HFFc6 (cell line): ENCODE measurements at places on chromosomes 1 and 21. TPM values are rescaled to one million over a fixed set of nuclear protein-coding genes. Genes with fewer than 3 reads are reported as not detected.
A peak's percentile ranks its signal among the peaks of the same experiment; 100 is the strongest.

- no peak for DNase-seq
These were observed 6.2 kb downstream of the ZMYM1 start for GRCh38 chr1:35085421-35085820.

DNA sequence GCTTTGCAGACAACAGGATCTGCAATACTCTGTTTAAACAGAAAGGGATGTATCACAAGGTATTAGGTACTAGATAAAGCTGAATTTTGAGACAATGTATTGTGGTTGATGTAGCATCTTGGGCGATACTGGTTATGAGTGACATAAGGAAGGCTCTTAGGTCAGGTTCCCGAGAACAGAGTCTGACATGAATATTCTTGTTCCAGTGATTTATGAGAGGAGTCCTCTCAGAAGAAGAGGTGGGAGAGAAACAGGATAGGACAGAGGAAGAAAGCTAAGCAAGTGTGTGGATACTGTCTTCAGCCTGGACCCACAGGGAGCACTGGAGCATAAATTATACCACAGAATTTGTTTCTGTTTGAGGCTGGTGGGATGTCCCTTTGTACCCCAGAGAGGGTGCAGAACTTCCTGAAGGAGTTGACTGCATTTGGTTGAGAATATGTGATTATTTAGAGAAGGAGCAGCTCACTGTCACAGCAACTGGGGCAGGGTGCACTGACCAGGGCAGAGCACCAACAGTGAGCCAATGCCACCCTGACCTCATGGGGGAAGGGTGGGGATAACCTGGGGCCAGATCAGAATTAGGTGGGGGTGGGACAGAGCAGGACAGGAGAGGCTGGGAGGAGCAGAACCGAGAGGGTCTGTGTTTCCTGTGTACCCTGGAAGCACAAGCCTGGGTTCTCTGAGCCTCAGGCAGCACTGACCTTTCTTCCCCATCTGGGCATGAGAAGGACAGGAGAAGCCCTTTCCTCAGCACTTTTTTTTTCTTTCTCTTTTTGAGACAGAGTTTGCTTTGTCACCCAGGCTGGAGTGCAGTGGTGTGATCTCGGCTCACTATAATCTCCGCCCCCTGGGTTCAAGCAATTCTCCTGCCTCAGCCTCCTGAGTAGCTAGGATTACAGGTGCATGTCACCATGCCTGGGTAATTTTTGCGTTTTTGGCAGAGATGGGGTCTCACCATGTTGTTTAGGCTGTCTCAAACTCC lies 36.3 kb upstream of the SLC6A9 start:
- DNase-seq, result no peak

GRCh38 chr1:243890576-243890975 lies 40.5 kb upstream of the AKT3 start:
- DNase-seq, result peak; percentile 69

- DNase-seq, result no peak
These were observed 10.4 kb downstream of the MUL1 start for GRCh38 chr1:20497506-20497905.

- no peak for DNase-seq
These were observed 21.5 kb downstream of the PDPN start for GRCh38 chr1:13605159-13605558.

GRCh38 chr1:88061492-88062177 lies 622.4 kb upstream of the PKN2 start:
- DNase-seq, result peak; percentile 70

GRCh38 chr1:116334015-116334547 lies 39.0 kb upstream of the ATP1A1 start:
- peak; percentile 10 for DNase-seq

GRCh38 chr1:205355075-205355453 lies 1.7 kb downstream of the KLHDC8A start:
- no peak for DNase-seq

GRCh38 chr1:182809414-182809957 lies 19.9 kb downstream of the NPL start:
- DNase-seq, result peak; percentile 6

GRCh38 chr21:14095056-14095455 lies 115.7 kb downstream of the LIPI start:
- DNase-seq, result no peak

GRCh38 chr1:158333405-158334155 lies 2.2 kb upstream of the CD1B start:
- no peak for DNase-seq

DNA sequence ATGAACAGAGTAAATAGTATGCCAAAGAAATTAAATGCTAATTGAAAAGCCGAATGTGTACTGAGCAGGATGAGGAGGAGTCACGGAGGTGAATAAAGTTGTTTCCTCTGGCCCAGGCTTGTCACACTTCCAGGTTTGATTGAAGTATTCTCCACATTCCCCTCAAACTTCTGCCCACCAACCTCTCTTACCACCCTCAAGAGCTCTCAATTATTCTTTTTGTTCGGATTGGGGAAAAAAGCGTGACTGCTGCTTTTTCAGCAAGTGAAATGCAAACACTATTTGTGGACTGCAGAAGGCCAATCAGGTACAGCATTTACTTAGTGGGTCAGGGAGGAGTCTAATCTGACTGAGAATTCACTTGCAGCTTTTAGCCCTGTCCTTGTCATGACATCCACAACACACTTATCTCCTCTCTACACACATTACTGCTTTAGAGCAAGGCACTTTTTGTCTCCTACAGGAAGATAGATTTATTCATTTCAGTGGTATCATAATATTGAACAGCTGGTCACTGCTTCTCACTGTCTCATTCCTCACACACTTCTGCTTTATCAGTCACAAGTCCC lies 375.6 kb upstream of the PRMT6 start:
- no peak for DNase-seq

DNA sequence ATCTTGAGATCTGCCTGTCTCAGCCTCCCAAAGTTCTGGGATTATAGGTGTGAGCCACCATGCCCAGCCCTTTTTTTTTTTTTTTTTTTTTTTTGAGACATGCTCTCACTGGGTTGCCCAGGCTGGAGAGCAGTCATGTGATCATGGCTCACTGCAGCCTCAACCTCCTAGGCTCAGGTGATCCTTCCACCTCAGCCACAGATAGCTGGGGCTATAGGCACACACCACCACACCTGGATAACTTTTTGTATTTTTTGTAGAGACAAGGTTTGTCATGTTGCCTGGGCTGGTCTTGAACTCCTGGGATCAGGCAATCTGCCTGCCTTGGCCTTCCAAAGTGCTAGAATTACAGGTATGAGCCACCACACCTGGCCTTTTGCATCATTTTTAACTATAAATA lies 17.7 kb upstream of the PRRC2C start:
- no peak for DNase-seq

- no peak for DNase-seq
These were observed 48.2 kb downstream of the COQ8A start for GRCh38 chr1:226988334-226988666.

GRCh38 chr1:218344814-218345672 lies at the start of gene TGFB2:
Gene TGFB2 (plus strand): TSS chr1:218345336. CDS start chr1:218346702, 1,366 bp downstream.
- DNase-seq, result peak; percentile 53

DNA sequence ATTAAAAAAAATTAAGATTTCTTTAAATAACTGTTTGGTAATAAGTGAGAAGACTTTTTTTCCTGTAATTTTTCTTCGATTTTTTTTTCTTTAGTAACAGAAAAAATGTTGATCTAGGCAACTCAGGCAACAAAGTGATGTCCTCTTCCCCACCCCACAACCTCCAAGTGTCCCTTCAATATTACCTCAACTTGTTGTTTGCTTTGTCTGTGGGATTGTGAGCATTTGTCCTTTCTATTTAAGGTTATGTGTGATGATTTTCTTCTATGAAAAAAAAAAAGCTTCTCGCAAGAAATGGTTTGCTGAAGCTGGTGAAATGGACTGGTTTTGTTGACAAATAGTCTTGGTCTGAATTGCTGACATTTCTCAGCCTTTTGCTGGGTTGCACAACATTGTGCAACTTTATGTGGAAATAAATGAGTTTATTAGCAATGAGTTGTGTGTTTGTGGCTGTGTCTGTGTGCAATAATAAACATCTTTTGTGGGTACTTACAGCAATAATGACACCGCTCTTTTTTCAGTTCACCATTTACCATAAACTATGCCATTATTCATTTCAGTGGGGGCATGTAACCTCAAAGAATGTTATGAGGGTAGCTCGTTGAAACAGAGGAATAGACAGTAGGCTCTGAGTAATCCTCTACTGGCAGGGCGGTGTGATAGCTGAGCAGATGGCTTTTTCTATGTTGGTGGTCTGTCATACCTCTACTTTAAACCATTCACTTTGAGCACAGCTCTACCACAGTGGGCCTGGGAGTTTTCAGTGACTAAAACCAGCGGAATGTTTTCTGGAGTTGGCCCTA lies 218.4 kb downstream of the HLX start:
- peak; percentile 95 for DNase-seq

DNA sequence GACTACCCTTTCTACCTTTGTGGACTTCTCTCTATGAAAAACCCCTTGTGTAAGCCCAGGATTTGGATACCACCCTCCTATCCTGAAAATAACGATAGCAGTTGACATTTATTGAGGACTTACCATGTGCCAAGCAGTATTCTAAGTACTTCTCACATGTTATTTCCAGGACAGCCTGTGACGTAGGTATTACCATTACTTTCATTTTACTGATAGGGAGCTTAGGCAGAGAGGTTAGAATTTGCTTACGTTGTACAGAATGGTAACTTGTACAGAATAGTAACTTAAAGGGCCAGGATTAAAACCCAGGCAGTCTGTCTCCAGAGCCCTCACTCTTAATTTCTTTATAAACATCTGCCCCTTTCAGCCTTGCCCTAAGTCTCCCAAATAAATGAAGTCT lies 138.3 kb downstream of the NTMT2 start:
- DNase-seq, result no peak

DNA sequence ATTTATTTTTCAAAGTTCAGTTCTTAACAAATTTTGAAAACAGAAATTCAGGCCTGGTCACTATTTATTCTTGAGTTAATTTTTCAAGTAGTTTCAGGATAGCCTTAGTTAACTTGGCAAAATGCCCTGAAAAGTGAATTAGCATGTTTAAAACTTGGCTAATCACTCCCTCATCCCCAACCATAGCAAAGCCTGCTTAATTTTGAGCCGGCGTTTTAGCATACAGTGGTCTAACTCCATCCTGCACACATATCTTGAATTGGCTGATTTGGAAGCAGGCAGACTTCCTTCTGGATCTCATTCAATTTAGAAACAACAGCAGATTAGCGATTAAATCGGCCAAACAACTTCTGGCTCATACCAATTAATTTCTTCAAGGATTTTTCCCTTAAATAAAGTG lies 439.2 kb downstream of the PTBP2 start:
- no peak for DNase-seq

DNA sequence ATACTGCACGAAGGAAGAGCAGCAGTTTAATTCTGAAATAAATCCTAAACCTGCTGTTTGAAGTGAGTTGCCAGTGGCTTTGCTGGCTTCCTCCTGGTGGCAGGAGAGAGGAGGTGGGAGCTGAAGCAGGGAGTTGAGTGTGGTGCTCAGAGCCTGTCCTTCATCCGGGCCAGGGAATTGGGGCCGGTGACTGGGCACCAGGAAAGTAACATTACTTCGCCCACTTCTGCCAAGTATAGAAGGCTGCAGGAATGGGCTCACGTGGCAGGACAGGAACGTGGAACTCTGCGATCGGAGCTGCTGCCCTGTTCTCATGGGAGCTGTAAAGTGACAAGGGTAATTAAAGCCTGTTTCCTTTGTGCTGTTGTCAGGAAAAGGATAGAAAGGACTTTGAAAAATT lies 8.7 kb downstream of the TOR3A start:
- DNase-seq, result no peak

CSMD2 gene
- 1.6 to 3.2 TPM (median 2.5 TPM) in 3 replicates for total RNA-seq

C8B gene
- total RNA-seq, result not detected in 3 replicates

CFHR4 gene
- not detected in 3 replicates for total RNA-seq

OR6K2 gene
- not detected in 3 replicates for total RNA-seq

CAPN8 gene
- total RNA-seq, result not detected in 2 replicates

LPAR3 gene
- total RNA-seq, result 0.47 to 2.6 TPM (median 0.85 TPM) in 3 replicates

CTBS gene
- total RNA-seq, result 14.3 to 18.0 TPM (median 15.8 TPM) in 3 replicates

SH2D5 gene
- total RNA-seq, result 11.3 to 15.9 TPM (median 14.2 TPM) in 3 replicates

UBL4B gene
- 0.92 to 9.5 TPM (median 7.5 TPM) in 3 replicates for total RNA-seq
